ENCODE measurements at places on chromosomes 12 and 14.
A peak's percentile ranks its signal among the peaks of the same experiment; 100 is the strongest.

GRCh38 chr14:90610346-90611040, 205.7 kb downstream of the TTC7B start:
- no peak for DNase-seq

DNA sequence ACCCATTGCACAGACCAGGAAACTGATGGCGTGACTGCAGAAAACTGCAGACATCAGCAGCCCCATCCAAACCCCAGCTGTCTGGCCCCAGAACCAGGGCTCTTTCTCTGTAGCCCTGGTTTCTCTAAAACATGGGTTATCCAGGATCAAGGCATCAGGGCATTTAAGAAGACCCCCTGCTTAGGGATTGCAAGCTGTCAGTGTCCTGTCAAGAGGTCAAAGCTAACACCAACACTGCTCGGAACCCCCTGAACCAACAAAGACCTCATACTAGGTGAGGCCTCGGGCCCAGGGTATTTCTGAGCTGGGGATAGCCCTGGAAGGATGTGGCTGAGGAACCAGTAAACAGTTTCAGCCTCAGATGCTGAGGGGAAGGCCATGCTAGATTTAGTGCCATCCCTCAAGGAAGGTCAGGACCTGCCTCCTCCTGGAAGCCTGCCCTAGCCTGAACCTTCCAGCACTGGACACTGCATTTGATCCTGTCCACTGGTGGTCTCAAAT, 39.2 kb downstream of the BCL11B start:
- no peak for DNase-seq

GRCh38 chr14:95562892-95563685, 28.2 kb downstream of the GLRX5 start:
- DNase-seq, result no peak

DNA sequence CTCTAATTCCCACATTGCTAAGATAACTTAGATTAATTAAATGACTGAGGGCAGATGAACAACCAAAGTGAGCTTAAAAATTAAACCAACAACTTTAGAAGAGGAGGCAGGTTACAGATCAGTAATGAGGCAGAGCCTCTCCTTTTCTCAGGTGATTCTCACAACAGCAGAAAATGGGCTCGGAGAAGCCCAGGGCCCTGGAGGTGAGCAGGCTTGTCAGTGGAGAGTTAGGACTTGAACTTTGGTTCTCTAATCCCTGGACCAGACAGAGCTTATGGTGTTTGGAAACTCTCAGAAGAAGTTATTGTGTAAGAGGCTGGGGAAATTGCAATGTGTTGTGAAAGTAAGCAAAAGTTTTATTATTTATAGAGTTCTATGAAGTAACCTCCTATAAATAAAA, 2.8 kb downstream of the TRHDE start:
- DNase-seq, result no peak

DNA sequence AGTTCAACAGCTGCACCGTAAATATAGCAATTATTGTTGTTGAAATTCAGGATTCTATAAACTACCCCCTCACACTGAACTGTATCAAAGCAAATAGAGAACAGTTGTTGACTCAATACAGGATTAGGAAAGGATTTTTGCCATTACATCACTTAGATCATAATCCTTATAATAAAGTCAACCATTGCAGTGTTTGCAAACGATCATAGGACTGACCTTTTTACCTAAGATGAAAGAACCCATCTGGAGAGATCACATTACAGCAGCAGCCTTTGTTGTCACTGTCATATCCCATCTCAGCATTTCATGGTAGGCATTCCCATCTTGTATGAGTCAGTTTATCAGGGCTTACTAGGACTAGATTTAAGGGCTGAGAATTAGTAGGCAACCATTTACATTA, 96.1 kb downstream of the IPO8 start:
- no peak for DNase-seq

GRCh38 chr14:106605548-106606448, 1079.4 kb downstream of the TMEM121 start:
- DNase-seq, result no peak

GRCh38 chr12:81347404-81347803, 269.5 kb downstream of the ACSS3 start:
- DNase-seq, result no peak

DNA sequence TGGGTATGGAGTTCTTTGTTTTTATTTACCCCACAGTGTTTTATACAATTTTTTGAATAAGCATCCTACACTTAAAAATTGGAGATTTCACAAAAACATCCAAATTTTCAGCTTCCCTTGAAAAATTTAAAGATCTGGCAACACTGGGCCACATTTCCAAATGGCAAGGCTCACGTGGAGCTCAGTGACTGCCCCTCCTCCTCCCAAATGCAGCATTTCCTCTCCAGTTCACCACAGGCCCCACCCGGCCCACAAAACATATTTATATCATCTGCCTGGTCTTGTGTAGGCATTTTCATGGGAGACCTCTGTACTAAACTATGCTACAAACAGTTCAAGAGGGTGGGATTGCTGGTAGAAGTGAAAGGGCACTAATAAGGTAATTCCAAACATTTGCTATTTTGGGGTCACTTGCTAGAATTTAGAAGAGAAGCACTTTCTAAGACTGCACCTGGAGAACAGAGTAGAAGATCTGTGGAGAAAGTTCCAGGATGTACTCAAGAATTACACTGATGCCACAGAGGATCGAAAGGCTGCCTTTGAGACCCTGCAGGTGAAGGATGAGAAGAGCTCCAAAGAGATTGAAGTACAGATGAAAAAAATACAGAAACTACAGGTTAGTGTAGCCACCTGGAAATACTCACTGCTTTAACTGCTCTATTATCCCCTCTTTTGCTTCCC, 7.3 kb downstream of the FKBP11 start:
- no peak for DNase-seq

DNA sequence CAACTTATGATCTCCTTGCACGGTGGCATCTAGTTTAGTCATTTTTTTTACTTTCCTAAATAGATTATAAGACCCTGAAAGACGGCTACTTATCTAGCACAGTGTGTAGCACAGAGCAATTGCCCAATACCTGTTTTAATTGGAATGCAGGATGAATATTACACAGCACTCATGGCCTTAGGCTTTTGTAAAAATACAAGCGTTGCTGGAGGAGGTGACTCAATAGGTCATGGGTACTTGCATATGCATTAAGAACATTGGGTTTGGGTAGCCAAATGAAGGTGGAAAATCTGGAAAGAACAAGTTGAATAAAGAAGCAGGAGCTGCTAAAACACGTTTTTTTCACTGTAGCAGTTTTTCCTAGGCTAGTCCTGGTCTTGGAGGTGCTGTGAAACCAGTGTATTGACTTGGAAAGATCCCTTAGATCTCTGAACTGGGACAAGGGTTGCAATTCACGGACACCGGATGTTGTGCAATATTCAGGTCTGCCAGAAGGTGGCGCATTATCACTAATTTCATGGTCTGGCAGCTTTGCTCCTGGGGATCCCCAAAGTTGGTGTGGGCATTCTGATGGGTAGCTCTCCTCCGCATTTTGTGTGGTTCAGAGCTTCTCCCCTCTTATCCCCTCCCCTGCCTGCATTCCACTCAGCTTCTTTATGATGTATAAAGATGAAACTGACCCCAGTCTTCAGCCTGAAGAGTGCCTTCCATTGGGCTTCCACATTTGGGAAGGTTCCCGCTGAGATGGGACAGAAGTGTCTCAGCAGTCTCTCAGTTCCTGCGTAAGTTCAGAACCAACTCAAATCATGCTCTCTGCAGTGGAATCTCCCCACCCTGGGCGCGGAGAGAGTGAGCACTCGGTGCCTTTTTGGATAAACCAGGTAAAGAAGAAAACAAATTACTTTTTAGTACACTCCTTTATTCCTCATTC, 278.3 kb downstream of the NRXN3 start:
- peak; percentile 68 for DNase-seq

- DNase-seq, result no peak
Observed at GRCh38 chr12:26274441-26275312, 79.3 kb downstream of the SSPN start.
